Skin of body (tissue), 3 donors: ENCODE measurements at places on chromosomes 5 and 9.

DNA sequence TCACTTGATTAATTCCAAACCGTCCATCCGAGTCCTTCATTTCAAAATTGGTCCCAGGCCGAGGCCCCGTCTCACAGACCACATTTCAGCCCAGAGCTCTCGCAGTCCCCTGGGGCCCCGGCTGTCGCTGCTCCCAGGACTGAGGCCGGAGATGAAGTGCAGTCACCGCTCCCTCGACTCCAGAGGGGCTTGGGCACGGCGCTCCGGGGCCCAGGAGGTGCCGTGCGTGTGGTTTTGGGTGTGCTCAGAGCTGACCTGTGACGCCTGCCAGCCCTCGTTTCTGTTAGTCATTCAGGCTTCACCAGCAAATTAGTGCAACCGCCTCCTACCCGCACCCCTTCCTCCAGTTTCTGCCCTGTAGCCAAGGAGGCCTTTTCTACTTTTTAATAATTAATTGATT, 48.7 kb upstream of the PHYKPL start:
- DNase-seq: no peak

GRCh38 chr5:100676817-100677631, 141.8 kb downstream of the FAM174A start:
- DNase-seq: no peak

DNA sequence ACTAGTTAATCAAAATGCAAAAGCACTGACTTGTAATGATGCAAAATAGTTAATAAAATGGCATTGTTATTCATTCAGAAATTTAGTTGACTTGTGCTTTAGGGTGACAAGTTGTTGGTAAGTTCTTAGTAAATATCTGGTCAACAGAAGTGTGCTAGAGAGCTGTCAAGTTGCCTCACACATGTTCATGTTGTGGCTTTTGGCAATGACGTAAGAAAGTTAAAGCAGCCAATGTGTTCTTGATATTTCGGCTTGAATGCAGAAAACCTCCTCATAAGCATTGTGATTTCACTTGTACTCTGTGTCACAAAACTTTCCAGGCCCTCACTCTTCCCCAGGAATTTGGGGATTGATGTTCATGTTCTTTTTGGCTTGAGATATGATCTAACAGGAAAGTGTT, 626.7 kb downstream of the PRR16 start:
- peak; percentile 67 for DNase-seq

- no peak for DNase-seq
These were observed 351.2 kb downstream of the RAB3C start for GRCh38 chr5:58933891-58934628.

DNA sequence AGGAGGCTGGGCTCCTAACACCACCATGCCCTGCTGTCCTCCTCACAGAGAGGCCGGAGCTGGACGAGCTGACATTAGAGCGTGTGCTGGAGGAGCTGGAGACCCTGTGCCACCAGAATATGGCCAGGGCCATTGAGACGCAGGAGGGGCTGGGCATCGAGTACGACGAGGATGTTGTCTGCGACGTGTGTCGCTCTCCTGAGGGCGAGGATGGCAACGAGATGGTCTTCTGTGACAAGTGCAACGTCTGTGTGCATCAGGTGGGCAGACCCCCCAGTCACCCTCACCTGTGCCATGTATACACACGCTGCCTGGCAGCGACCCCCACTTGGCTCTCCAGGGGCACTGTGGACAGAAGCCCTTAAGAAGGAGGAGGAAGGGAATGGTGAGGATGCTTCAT, 35.2 kb downstream of the JADE2 start:
- no peak for DNase-seq

- no peak for DNase-seq
These were observed 30.4 kb upstream of the DMRT1 start for GRCh38 chr9:811106-811531.

DNA sequence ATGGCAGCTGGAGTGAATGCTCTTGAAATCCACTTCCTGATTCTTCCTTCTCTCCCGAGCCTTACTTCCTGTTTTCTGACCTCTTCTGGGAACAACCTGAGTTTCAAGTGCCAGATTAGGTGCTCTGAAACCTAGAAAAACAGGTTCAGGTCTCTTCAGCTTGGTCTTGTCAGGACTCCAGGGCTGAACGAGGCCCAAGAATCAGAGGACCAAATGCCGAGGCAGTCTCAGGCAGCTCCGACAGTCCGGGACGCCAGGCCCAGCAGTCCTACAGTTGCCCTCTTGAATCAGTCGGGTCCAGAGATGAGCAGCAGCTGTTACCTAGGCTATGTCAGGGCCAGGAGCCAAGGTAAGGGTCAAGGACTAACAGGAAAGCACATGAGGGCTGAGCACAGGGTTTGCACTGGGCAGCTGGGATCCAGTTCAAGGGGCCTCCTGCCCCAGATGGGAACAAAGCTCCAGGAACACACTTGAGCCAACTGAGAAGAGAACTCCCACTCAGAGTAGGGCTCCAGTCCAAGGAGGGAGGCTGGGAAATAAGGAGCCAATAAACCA, 38.3 kb upstream of the ADRA1B start:
- no peak for DNase-seq

DNA sequence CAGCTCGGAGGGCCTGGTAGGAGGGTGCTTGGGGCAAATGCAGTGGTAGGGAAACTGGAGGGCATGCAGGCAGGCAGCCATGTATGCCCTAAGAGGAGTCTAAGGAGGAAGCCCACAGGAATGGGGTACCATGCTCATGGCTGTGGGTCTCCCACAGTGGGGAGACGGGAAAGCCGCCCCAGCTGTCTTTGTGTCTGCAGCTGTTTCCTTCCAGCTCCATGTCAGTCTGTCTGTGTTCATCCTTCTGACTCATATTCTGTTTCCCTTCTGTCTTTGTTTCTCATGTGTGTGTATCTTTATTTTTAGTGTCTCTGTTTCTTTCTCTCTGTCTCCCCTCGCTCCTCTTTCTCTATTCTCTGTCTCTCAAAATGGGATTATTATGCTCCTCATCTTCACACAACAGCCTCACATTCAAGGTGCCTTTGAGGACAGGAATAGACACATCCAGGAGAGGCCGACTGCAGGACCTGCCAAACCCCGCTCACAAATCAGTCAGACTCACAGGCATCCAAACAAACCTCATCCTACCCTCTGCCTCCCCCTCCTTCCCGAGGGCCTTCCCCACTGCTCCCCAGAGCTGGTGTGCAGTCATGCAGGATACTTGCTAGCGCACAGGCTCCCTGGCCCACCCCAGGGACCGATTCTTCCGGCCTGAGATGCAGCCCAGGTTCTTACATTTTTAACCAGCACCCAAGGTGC, 68.4 kb upstream of the RARS1 start:
- DNase-seq: no peak

- no peak for DNase-seq
These were observed 7.7 kb downstream of the ZNF622 start for GRCh38 chr5:16457853-16458252.

GRCh38 chr9:78296201-78296892, 578 bp upstream of the PSAT1 start:
- DNase-seq: no peak

GRCh38 chr5:76393035-76393680, 9.9 kb upstream of the IQGAP2 start:
- DNase-seq: no peak

GRCh38 chr9:128911529-128912035, 9.2 kb upstream of the PHYHD1 start:
- peak; percentile 29 for DNase-seq

GRCh38 chr5:149780043-149780737, 50.1 kb downstream of the PPARGC1B start:
- no peak for DNase-seq

- no peak for DNase-seq
These were observed 73.1 kb downstream of the PBX3 start for GRCh38 chr9:125820100-125820804.

DNA sequence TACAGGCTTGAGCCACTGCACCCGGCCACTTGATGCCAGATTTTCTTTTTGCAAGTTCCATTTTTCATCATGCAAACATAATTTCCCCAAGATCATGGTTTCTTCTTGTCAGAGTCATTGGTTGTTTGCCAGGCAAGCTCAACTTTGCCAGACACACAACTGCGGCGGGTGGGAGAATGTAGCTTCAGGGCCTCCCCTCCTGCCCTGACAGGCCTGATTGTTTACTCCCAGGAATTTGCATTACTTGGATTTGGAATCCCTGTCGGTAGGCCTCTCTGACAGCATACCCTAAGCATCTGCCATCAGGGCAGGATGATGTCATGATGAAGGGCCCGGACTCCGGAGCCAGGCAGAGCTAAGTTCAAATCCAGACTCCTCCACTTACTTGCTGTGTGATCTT, 15.1 kb downstream of the RPS14 start:
- peak; percentile 68 for DNase-seq

DNA sequence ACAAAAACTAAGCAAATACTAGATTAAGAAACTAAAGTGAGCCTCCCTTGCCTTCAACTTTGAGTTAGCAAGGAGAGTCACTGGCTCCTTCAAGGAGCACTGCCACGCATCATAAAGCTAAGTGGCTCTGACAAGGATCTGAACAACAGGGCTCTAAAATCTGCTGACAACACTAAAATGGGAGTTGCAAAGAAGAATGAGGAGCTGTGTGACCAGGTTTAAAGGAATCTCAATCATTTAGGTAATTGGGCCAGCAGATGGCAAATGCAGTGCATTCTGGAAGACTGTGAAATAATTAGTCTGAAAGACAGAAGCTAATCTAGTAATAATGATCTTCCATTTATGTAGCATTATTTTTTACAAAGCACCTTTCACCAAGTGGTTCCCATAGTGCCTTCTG, 297.0 kb upstream of the TAS2R1 start:
- DNase-seq: no peak

DNA sequence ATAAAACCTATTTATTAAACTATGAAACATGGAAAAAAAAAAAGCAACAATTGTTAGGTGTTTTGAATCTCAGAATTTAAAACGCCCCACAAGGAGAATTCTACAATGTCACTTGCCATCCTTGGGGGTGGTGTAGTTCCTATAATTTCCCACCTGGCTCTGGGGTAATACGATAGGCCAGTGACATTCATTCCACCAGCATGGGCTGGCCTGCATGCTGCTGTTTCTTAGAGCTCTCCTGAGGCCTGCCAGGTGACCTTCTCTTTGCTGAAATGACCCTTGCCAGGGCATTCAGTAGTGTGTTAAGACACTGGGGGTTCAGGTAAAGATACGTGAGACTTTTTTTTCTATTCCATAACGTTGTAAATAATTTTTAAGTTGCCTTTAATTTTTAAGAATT, 10.0 kb upstream of the ARHGEF28 start:
- no peak for DNase-seq

- peak; percentile 56 for DNase-seq
These were observed 379 bp upstream of the TICAM2 start for GRCh38 chr5:115602591-115603125.

GRCh38 chr9:97572196-97572891, 60.8 kb downstream of the TSTD2 start:
- no peak for DNase-seq

DNA sequence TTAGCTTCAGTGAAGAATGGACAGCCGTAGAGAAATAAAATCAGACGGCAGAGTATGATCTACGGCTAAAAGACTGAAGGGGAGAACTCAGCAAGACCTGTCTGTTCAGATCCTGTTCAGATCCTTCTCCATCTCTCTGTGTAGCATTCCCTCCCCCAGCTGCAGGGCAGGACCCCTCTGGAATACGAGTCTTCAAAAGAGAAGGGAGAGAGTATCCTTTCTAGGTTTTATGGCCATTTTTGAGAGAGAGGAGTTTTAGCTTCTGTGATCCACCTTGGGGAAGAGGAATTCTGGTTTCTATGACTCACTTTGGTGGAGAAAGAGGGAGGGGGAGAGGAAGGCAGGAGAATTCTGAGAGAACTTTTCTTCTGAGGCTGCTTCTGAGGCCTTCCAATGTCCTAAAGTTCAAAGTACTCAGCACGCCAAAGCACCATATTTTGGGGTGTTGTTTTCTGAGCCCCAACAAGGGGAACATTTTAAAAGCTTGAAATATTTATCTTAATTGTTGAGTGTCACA, 194.4 kb upstream of the TLE4 start:
- no peak for DNase-seq

GRCh38 chr5:58972301-58972700, 389.4 kb downstream of the RAB3C start:
- no peak for DNase-seq

GRCh38 chr5:126469536-126470316, 46.5 kb downstream of the GRAMD2B start:
- no peak for DNase-seq

- no peak for DNase-seq
These were observed 118.6 kb downstream of the SPEF2 start for GRCh38 chr5:35736280-35736679.

DNA sequence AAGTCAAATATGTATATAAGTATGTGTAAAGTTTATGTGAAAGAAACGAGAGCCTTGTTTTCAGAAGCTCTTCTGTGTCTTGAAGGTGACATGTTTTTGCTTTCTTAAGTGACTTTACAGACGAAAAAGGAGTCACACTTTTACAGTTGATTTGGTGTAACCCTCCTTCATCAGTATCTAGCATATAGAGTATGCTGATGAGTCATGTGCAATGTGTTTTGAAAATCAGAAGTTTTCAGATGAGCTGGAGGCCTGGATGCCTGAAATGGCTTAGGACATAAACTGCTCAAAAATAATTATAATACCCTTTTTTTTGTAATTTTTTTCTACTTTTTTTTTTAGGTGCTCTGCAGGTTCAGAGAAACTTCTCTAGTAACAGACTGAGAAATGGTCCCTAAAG, 209.5 kb downstream of the CD180 start:
- DNase-seq: no peak

- DNase-seq: no peak
These were observed 191.8 kb downstream of the SEMA6A start for GRCh38 chr5:116382874-116383266.

DNA sequence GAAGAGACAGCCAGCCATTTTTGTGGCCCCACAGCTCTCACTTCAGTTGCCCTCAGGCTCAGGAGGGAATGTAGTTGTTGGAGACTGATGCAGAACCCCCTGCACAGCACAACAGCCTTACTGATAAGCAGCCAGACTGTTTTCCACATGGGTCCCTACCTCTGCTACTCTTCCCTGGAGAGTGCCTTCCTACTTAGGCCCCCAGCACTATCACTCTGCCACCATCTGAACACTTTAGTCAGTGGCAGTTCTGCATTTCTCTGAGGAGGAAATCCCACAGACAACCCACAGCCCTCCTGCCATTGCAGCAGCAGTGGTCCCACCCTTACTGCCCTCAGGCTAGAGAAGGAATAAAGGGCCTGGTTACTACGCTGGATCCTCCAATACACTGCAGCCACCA, 61.8 kb upstream of the PTPRD start:
- DNase-seq: no peak

DNA sequence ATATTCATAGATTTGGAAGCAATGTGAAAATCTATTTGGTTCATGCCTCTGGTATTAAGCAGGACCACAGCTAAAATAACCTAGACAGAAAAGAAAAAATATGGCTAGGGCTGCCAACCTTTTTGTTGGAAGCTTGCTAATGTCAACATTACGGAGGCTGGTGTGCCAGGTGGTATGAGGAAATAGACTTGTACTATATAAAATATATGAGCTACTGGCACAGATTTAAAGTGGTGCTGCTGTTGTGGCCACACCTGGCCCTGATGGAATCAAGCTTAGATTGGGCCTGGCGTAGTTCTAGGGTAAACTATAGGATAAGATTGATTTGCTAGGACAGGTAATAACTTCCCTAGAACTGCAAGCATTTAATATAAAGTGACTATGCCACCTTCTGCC, 10.6 kb upstream of the PARP8 start:
- no peak for DNase-seq
